ENCODE measurements at places on chromosomes 3 and 15. TPM values are rescaled to one million over a fixed set of nuclear protein-coding genes. Genes with fewer than 3 reads are reported as not detected.

- H3K27ac ChIP-seq = no peak overlapping the region
- H3K4me1 ChIP-seq = no peaks in the 10 kb centered on the region
- H3K4me3 ChIP-seq = no peak overlapping the region
- H3K27me3 ChIP-seq = no peaks in the 10 kb centered on the region
Observed at GRCh38 chr3:132380920-132381319, 36.4 kb upstream of the DNAJC13 start.

DNA sequence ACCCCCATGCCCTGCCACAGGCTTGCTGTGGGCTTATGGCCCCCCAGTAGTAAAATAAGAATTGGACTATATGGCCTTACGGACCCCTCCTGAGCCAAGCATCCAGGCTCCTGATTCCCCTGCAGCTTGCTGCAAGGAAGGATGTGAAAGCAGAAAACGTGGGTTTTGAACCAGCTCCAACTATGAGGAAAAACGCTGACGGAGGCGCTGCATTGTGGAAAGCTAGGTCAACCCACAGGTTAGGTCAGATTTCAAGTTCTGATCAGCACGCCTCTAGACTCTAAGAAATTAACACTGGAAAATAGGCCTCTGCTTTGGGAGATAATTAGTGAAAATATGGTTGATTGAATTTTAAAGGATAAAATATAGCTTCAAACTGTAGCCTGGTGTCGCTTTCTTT is 195.4 kb upstream of the HES1 start:
- H3K27me3 ChIP-seq = no peaks in the 10 kb centered on the region
- DNase-seq = no peak
- no peaks in the 10 kb centered on the region for H3K4me1 ChIP-seq

DNA sequence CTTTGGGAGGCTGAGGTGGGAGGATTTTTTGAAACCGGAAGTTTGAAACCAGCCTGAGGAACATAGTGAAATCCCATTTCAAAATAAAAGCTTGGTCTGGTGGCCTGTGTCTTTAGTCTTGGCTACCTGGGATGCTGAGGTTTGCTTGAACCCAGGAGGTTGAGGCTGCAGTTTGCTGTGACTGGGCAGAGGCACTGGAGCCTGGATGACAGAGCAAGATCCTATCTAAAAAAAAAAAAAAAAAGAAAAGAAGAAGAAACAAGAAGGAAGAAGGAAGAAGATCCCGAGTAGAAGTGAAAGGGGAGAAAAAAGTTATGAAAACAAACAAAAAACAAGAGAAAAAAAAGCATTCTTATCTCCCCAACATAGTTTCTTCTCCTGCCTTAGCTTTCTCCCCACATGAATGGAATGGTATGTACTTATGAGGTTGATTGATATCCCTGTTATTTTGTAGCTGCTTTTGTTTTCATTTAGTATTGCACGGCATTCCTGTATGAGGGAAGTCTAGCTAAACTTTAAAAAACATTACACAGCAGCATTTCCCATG is 42.4 kb downstream of the TMEM40 start:
- H3K27me3 ChIP-seq = no peaks in the 10 kb centered on the region
- H3K4me1 ChIP-seq = no peaks in the 10 kb centered on the region
- no peaks in the 10 kb centered on the region for H3K36me3 ChIP-seq
- H3K27ac ChIP-seq = no peak overlapping the region
- DNase-seq = no peak

DNA sequence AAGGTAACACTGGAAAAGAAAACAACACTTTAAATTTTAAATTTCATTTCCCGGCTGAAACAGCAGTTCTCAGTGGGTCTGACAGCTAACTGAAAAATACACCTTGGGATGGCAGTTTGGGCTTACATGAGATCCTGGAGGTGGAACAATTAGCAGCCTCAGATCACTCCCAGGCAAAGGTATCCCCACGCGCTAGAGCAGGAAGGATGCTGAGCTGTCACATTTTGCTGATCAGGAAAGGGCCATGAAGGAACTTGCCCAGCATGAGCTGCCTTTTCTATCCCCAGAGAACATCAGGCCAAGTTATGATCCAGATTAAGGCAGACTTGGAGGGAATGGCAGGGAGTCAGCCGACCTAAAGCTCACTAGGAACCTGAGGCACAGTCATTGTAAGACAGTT is 204.8 kb upstream of the SLC2A2 start:
- DNase-seq = no peak
- peaks cover 10% of the 10 kb centered on the region for H3K36me3 ChIP-seq
- H3K27me3 ChIP-seq = no peaks in the 10 kb centered on the region
- H3K4me3 ChIP-seq = no peak overlapping the region

GRCh38 chr3:12420393-12420792 is 63.9 kb upstream of the TSEN2 start:
- DNase-seq = no peak
- no peak overlapping the region for H3K4me3 ChIP-seq
- no peak overlapping the region for H3K27ac ChIP-seq

DNA sequence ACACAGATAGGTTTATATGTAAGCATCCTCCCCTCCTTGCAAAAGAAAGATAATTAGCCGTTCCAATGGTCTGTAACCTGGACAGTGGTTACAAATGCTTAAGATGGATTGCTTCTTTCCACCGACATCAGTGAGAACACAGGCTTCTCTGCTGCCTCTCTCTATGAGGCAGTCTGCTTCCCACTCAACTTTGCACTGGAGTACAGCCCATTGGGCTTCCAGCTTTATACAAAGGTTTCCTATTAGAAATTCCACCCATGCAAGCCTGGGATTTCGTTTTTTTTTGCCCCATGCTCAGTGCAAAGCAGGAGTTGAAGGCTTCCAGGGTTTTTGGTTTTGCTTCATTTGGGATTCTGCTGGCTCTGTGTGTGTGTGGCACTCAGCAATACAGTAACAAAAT is 47.3 kb upstream of the C3orf22 start:
- peaks cover 19% of the 10 kb centered on the region for H3K36me3 ChIP-seq
- DNase-seq = no peak
- H3K27me3 ChIP-seq = no peaks in the 10 kb centered on the region
- H3K4me3 ChIP-seq = no peak overlapping the region
- H3K27ac ChIP-seq = no peak overlapping the region

- H3K36me3 ChIP-seq = no peaks in the 10 kb centered on the region
- no peak overlapping the region for H3K27ac ChIP-seq
- DNase-seq = no peak
- H3K4me3 ChIP-seq = no peak overlapping the region
Observed at GRCh38 chr15:37245358-37245757, 145.0 kb upstream of the MEIS2 start.

GRCh38 chr3:54841471-54841870 is 86.4 kb downstream of the LRTM1 start:
- H3K27me3 ChIP-seq = no peaks in the 10 kb centered on the region
- DNase-seq = no peak
- H3K4me3 ChIP-seq = no peak overlapping the region
- no peak overlapping the region for H3K27ac ChIP-seq

- no peaks in the 10 kb centered on the region for H3K27me3 ChIP-seq
- no peaks in the 10 kb centered on the region for H3K4me1 ChIP-seq
- H3K4me3 ChIP-seq = no peak overlapping the region
- H3K27ac ChIP-seq = no peak overlapping the region
- H3K36me3 ChIP-seq = peaks cover 12% of the 10 kb centered on the region
Observed at GRCh38 chr3:149892371-149892770, 78.3 kb downstream of the PFN2 start.

GRCh38 chr15:26453914-26454313 is 319.0 kb downstream of the GABRB3 start:
- no peak overlapping the region for H3K4me3 ChIP-seq
- no peaks in the 10 kb centered on the region for H3K36me3 ChIP-seq

DNA sequence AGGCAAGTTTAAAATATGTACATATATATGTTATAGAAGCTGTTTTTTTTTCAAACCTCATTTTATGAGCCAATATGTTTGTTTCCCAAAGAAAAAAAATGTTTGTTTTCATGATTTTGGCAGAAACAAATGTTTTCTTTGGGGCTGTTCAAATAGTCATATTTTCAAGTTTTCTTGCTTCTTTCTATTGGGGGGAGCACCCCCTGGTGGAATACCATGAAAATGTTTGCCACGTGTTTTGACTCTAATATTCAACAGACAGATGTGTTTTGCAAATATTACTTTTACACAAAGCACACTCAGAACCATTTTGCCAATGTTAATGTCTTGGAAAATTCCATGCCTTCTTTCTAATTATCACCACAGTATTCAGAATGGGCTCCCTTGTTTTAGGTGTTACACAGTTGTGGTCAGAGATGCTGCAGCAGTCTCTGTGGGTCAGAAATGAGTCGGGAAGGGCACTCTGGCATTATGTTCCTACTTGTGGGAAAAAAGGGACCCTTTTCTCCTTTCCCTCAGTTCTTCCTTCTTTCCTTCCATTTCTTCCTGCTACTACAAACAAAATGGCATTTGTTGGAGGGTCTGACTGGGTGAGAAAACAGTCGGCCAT is 817.0 kb downstream of the TUSC7 start:
- no peak overlapping the region for H3K27ac ChIP-seq
- H3K4me1 ChIP-seq = no peaks in the 10 kb centered on the region

GRCh38 chr15:94526071-94526689 is 294.8 kb downstream of the MCTP2 start:
- no peak for DNase-seq
- no peak overlapping the region for H3K27ac ChIP-seq
- H3K36me3 ChIP-seq = no peaks in the 10 kb centered on the region
- H3K4me3 ChIP-seq = no peak overlapping the region

GRCh38 chr15:45151998-45152828 is 22.4 kb downstream of the DUOX1 start:
- peaks cover under 1% of the 10 kb centered on the region for H3K4me1 ChIP-seq
- no peak overlapping the region for H3K27ac ChIP-seq
- H3K4me3 ChIP-seq = no peak overlapping the region
- no peaks in the 10 kb centered on the region for H3K27me3 ChIP-seq
- H3K36me3 ChIP-seq = no peaks in the 10 kb centered on the region
- no peak for DNase-seq

DNA sequence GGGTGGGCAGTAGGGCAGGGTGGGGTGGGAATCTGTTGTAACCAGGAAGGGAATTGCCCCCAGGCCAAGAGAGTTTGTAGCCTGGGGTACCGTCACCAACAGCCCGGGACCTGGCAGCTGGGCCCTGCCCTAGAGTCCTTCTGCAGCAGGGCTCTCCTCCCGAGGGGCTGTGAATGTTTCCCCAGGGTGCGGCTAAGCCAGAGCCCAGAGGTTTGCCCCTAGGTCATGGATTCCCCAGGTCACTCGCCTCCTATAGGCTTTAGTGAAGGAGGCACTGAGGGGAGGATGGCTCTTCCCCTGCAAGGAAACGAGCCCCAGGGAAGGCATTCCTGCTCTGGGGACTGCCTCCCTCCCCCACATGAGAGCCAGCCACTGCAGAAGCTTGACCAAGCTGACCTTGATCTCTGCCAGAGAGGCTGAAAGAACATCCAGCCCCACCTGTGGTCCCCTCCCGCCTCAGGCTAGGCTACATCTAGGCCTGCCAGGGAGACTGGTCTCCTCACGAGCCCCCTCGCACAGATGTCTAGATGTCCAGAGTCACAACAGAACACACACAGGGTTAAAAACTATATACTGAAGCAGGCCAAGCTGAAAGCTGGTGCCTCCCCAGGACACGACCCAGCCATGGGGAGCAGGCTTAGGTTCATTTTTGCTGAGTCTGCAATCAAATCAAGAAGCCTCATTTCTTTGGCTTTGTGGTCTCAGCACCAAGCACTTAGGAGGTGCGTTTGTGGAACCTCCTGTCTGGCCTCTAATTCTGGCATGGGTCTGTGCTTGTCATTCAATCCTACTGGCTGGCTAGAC is 69.1 kb upstream of the TAMM41 start:
- H3K36me3 ChIP-seq = no peaks in the 10 kb centered on the region
- H3K4me3 ChIP-seq = no peak overlapping the region
- no peaks in the 10 kb centered on the region for H3K4me1 ChIP-seq
- H3K27me3 ChIP-seq = peaks cover 100% of the 10 kb centered on the region

GRCh38 chr3:12383218-12383617 is 94.3 kb downstream of the PPARG start:
- peaks cover 83% of the 10 kb centered on the region for H3K36me3 ChIP-seq
- DNase-seq = no peak
- no peaks in the 10 kb centered on the region for H3K27me3 ChIP-seq
- no peak overlapping the region for H3K4me3 ChIP-seq
- no peaks in the 10 kb centered on the region for H3K4me1 ChIP-seq

GRCh38 chr3:38964646-38965045 is 87.1 kb downstream of the SCN11A start:
- H3K27me3 ChIP-seq = peaks cover 41% of the 10 kb centered on the region
- no peak for DNase-seq
- H3K4me1 ChIP-seq = no peaks in the 10 kb centered on the region
- no peak overlapping the region for H3K27ac ChIP-seq
- no peak overlapping the region for H3K4me3 ChIP-seq

DNA sequence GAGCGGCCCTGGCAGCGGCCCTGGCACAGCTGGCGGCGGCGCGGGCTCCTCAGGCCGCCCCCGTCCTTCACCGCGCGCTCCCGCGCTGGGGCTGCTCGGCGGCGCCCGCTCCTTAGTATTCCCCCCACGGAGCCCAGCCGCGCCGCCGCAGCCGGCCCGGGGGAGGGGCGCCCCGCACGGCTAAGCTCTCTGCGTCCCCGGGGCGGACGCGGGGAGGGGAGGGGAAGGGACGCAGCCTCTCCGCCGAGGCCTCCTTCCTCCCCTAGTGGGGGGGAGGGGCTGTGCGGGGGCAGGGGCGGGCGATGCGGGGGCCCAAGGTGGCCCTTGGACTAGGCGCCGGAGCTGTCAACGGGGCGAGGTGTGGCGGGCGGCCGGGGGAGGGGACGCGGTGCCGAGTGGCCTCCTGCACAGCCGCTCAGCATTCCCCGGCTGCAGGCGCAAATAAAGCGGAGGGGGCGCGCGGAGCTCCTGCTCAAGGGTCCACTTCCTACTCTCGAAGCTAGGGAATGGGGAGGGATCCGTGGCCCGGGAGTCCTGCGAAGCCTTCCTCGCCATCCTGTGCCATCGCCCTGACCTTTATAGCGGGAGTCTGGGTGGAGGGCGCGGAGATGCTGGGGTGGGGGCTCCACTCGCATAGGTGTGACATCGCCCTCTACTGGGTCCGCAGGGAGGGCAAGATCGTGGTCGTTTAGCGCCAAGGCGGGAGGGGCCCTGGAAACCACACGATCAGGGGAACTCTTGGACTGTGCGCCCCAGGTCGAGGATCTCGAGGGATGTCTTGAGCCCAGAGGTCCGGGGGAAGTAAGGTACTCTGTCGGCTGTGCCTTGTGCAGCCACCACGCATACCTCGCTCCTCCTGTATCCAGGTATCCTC is 22.2 kb downstream of the EPHB3 start:
- H3K36me3 ChIP-seq = no peaks in the 10 kb centered on the region
- no peak overlapping the region for H3K4me3 ChIP-seq
- H3K4me1 ChIP-seq = no peaks in the 10 kb centered on the region
- no peaks in the 10 kb centered on the region for H3K27me3 ChIP-seq
- H3K27ac ChIP-seq = no peak overlapping the region

Gene RETNLB
- total RNA-seq = not detected

Gene CCDC13
- not detected for total RNA-seq

Gene CD86
- not detected for total RNA-seq

Gene SLC22A13
- 0.44 TPM for total RNA-seq

Gene HES1
- 97.8 TPM for total RNA-seq

Gene ARNT2
- total RNA-seq = 1.1 TPM

Gene CFAP100
- not detected for total RNA-seq

Gene NANOGP8
- total RNA-seq = not detected

Gene IL17RC
- total RNA-seq = 45.0 TPM

Gene SFMBT1
- 15.2 TPM for total RNA-seq

Gene MYD88
- 27.4 TPM for total RNA-seq

Gene NPAP1
- total RNA-seq = not detected
